ENCODE measurements at places on chromosomes 6 and 20.
A peak's percentile ranks its signal among the peaks of the same experiment; 100 is the strongest.

- DNase-seq: no peak
Observed at GRCh38 chr20:33373735-33374605, 27.3 kb downstream of the CDK5RAP1 start.

- no peak for DNase-seq
Observed at GRCh38 chr6:9100869-9101580, 665.7 kb upstream of the SLC35B3 start.

- DNase-seq: no peak
Observed at GRCh38 chr6:108896111-108896661, 48.0 kb downstream of the ARMC2 start.

- no peak for DNase-seq
Observed at GRCh38 chr6:108698593-108699289, 138.0 kb downstream of the FOXO3 start.

- DNase-seq: no peak
Observed at GRCh38 chr20:61027218-61027617, 224.8 kb upstream of the CDH4 start.

DNA sequence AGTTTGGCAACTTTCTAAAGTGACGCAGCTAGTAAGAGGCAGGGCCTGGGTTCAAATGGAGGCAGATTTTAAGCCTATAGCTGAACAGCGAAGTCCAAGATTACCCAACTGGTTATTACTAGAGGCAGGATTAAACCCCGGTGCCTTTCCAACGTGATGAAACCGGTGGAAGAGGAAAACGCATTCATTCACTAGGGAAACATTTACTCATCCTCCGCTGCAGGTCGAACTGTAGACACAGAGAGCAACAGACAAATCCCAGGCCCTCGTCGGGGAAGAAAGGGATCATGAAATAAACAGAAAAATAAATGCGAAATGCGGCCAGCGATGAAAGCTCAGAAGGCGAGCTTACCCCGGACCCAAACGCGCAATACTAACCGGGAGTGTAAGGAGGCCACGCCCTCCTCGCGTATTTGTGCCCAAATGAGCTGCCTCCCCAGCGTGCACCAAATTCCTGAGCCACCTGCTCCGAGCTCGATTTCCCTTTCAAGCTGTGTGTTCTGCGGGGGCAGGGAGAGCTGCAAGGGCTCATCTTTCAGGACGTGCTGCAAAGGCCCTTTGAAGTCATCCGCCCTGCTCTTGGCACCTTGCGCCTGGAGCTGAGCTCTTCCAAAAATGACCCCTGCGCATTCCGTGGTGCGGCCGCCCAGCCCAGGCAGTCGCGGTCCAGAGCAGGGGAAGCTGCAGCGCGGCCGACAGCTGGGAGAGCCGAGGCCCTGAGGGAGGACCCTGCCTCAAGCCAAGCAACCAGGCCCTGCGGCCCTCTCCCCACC lies 46.9 kb downstream of the PDYN start:
- DNase-seq: no peak

DNA sequence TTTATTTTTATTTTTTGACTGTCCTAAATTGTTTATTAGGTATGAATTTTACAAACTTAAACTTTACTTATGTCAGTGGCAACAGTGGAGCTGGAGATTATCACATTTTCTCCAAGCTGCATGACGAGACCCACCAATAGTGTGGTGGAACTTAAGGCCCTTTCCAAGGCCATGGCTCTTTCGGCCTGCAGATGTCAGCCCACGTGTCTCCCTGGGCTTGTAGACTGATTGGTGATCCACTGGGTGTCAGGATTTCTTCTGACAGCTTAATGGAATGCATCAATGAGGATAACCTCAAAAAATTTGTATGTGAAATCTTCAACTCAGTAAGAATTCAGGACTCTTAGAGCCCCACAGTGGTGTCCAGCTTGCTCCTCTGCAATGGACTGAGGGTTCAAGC lies 32.3 kb upstream of the OVOL2 start:
- no peak for DNase-seq

- DNase-seq: no peak
Observed at GRCh38 chr6:157648561-157648960, 174.5 kb upstream of the SNX9 start.

- no peak for DNase-seq
Observed at GRCh38 chr20:50977066-50978021, 18.7 kb downstream of the MOCS3 start.

GRCh38 chr20:41440882-41441281 lies 74.3 kb upstream of the EMILIN3 start:
- no peak for DNase-seq

DNA sequence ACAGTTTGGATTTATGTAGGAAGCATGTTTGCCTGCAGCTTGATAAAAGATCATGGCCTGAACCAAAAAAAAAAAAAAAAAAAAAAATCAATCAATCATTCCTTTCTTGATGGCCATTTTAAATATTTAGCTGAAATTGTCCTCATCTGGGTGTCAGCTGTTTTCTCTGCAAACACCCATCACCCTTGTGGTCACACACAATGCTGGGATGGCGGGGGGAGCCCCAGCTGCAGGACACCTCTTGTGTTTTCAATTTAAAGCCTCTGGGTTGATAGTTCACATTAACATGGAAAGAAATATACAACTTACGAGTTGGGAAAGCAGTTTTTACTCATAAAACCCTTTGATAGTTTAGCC lies 160.4 kb downstream of the ZFP64 start:
- DNase-seq: no peak

- DNase-seq: no peak
Observed at GRCh38 chr20:36334281-36335205, 28.4 kb downstream of the DLGAP4 start.

GRCh38 chr6:154509421-154510143 lies 903 bp downstream of the CNKSR3 start:
- peak; percentile 29 for DNase-seq

DNA sequence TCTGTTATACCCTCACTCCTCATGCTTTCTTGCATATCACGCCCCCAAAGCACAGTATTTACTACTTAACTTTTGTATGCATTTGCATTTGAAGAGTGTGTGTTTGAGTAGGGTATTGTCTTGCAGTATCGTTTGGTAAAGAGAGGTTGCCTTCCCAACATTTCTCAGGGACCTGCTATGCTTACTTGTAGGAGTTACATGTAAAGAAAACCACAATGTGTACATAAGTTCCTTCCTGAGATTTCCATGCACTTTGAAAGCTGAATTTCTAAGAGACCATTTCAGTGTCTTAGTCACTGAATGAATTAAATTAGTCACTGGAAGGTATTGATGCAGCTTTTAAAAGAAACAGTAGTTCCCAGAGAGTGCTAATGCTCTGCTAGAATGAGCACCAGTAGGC lies 159.3 kb upstream of the LAMA2 start:
- no peak for DNase-seq

GRCh38 chr6:30727920-30728553 lies 7.9 kb downstream of the TUBB start:
- DNase-seq: no peak

DNA sequence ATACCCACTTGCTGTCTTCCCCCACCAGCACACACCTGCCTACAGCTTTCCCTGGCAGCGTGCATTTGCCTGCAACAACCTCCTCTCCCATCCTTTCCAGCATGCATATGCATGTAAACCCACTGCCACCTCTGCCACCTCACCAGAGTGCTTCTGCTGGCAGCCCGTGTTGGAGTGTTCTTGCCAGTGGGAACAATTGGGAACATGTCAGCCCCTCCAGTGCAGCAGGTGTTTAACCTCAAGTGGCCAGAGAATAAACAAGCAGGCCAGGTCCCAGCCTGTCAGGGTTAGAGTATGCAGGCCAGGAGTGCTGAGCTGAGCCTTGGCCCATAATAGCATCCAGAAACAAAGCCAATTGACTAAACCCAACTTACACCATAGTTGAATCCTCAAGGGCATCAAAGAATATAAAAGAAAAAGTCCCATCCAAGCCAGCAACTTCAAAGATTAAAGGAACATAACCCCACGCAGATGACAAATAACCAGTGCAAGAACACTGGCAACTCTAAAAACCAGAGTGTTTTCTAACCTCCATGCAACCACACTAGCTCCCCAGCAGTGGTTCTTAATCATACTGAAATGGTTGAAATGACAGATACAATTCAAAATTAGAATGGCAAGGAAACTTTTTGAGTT lies 1212.1 kb upstream of the CITED2 start:
- DNase-seq: peak; percentile 13

- DNase-seq: no peak
Observed at GRCh38 chr6:42128460-42129359, 13.7 kb downstream of the C6orf132 start.

DNA sequence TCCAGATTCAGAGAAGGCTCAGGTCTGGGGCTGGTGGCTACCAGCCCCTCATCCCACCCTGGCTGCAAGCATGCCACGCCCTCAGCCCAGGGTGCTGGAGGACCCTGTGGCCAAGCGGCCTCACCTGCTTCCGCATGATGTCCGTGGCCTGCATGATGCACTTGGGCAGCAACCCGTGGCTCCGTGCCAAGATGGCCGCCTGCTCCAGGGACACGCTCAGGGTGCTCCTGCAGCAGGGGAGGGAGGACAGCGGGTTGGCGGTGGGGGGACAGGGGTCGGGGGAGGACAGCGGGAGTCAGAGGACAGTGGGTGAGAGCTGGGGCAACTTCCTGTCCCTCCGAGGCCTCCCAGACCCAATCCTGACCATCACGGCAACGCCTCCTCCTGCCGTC lies 200.1 kb downstream of the PREX1 start:
- no peak for DNase-seq

- DNase-seq: no peak
Observed at GRCh38 chr6:31386977-31387376, 16.4 kb upstream of the MICA start.

GRCh38 chr6:14207448-14207847 lies 89.9 kb downstream of the CD83 start:
- no peak for DNase-seq

DNA sequence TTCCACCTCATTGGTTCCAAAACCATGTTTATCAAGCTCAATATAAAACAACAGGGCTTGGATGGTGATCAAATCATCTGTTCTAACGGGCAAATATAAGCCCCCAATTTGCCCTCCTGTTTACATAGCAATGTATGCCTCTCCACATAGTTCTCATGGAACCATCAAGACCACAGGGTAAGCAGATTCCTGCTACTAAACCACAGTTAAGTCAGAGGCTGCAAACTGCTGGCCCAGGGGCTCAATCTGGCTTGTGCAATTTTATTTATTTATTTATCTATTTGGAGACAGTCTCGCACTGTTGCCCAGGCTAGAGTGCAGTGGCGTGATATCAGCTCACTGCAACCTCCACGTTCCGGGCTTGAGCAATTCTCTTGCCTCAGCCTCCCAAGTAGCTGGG lies 18.9 kb upstream of the MTHFD1L start:
- DNase-seq: no peak

- no peak for DNase-seq
Observed at GRCh38 chr20:33671573-33672288, 2.5 kb downstream of the NECAB3 start.

GRCh38 chr6:21831521-21832291 lies 238.2 kb downstream of the SOX4 start:
- DNase-seq: no peak

DNA sequence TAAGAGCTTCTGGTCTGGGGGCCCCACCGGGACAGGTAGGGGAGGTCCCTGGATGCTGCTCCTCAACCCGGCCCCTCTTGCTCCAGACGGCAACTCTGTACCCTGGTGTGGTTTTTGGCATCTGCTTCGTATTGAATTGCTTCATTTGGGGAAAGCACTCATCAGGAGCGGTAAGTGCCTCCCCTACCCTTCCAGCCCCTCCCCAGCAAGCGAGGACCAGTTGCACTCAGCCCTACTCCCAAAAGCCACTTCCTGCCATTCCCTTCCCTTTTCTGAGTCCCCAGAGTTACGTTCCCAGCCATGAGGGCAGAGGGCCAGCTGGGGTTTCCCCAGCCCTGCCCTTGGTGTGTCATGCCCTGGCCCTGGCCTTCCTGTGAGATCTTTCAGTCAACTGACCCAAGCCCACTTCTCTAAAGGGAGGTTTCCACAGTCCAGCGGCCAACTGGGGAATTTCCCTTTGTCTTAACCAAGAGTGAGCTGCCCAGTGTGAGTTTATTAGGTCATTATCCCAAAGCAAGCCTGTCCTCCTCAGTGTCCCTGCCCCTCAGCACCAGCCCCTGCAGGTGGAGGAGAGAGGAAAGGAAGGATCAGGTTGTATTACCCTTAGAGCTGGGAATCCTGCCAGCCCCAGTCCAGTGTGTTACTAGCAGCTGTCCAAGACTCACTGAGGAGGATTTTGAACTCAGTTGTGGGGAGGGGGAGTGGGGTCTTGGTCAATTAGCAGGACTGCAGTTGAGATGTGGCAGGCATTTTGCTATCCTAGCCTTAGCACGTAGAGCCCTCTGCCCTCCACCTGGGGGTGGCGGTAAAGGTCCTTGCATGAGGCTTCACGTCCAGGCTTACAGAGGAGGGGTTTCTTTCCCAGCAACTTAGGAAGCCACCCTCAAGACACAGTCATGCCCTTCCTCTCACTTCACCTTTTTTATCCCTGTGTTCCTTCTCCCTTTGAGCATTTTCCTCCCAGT lies 45.8 kb downstream of the TM9SF4 start:
- DNase-seq: peak; percentile 23

DNA sequence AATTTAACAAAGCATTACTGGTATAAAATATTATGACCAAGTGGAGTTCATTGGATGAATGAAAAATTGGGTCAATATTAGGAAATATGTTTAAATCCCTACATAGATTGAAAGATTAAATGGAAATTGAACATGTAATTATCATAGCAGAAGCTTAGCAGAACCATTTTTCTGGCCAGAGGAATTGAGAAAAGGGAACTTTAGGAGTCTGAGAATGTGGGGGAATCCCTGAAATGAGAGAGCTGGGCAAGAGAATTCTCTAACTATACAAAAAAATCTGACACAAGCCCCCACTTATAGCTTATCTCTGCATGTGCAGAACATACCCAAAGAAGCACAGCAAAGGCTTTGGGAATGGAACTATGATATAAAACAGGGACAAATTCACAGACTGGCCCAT lies 67.4 kb upstream of the ARHGAP18 start:
- DNase-seq: no peak

GRCh38 chr20:46779831-46780230 lies 70.4 kb downstream of the SLC2A10 start:
- DNase-seq: no peak

DNA sequence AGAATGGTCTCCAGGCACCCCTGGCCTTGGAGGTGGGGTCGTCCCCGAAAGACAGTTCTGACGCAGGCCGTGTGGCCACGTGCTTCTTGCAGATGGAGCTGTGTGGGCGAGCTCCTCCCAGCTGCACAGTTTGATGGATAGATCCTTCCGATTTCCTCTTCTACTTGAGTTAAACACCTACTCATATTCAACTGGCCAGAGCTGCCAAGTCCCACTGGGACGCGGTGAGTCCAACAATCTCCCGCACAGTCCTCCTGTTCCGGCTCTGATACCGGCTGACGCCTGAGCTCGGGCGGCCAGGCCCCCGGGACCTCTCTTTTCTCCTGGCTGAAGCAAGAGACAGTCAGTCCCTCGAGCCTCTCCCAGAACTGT lies 57.9 kb upstream of the DACT2 start:
- DNase-seq: no peak

GRCh38 chr20:49697071-49697470 lies 16.6 kb downstream of the B4GALT5 start:
- no peak for DNase-seq

- DNase-seq: no peak
Observed at GRCh38 chr20:40883097-40883496, 145.5 kb upstream of the TOP1 start.
